ENCODE measurements at places on chromosomes 6 and 20.

DNA sequence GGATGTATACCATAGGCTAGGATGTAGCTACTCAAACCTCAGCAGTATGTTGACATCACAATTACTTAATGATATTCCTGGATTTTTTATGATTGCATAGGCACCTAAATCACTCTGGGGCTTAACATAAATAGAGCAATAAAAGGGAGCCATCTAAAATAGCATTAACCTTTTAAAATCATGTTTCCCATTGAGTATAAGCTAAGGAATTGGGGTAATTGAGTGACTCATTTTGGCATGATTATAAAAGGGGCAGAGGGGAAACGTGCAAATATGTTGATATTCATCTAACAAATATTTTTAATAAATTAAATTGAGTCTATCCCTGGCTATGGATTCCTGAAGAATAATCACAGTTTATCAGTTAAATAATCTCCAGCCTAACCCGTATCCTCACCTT lies 74.0 kb upstream of the ADGRF1 start:
- DNase-seq, result no peak

DNA sequence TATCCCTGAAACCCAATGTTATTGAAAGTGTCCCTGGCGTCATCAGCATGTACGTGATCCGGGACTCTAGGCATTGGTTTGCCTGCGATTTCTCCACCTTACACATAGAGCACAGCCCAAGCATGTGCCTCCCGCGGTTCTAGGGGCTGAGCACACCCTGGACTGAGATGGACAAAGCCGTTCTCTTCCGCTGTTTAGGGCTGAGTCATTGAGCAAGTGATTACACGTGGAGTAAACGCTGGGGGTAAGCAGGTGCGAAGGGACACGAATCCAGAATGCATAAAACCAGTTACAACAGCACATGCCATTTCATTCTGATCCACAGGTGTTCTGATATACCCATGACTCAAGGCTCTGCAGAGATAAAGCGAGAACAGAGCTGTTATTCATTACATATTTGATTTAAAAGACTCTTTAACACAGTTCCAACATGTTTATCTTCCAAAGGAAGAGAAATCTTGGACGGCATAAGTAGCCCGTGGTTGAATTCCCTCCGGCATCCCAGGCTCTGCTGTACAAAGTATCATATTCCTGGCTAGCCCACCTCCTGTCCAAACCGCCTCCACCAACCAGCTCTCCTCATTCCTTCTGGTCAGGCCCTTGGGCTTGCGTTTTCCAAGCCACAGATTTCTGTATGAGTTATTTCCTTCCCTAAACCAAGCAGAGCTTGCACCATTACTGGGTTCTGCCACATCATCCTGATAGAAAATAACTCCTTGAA lies 36.1 kb upstream of the THBS2 start:
- DNase-seq, result no peak

- DNase-seq, result no peak
Observed at GRCh38 chr6:126764104-126764503, 354.4 kb upstream of the RSPO3 start.

DNA sequence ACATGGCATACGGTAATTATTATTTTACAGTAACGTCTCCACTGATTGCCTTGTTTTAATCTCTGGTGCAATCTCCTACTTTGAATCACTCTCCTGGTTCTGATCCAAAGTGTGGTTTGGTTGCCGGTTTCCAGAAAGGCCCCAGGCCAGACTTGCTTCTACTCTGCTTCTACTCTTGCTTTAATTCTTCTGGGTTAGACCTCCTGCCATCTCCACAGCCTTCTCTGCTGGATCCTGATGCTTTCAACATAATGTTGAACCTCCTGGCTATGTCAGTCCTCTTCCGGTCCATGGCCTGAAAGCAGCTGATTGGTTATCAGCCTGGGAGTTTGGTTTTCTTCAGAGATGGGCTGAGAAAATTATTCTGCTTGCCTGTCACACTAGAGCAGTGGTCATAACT lies 266.5 kb upstream of the RIMS1 start:
- no peak for DNase-seq

GRCh38 chr6:121482004-121482693 lies 46.7 kb downstream of the GJA1 start:
- DNase-seq, result no peak

DNA sequence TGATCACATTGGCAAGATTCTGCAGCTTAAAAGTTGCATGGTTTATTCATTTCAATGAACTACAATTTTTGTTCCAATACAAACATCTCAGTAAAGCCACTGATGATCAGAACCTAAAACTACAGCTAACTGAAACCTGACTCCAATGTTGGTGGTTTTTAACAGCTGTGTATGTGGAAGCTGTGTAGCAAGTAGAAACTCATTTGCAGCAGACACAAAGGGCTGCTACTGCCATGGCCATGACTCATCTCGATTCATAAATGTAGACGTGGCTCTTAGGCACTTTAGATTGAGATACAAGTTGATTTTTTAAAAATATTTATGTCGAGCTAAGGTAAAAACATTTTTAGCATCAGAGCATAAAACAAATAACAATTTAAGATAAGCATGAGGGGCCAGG lies 19.5 kb upstream of the MAP3K4 start:
- DNase-seq, result no peak

DNA sequence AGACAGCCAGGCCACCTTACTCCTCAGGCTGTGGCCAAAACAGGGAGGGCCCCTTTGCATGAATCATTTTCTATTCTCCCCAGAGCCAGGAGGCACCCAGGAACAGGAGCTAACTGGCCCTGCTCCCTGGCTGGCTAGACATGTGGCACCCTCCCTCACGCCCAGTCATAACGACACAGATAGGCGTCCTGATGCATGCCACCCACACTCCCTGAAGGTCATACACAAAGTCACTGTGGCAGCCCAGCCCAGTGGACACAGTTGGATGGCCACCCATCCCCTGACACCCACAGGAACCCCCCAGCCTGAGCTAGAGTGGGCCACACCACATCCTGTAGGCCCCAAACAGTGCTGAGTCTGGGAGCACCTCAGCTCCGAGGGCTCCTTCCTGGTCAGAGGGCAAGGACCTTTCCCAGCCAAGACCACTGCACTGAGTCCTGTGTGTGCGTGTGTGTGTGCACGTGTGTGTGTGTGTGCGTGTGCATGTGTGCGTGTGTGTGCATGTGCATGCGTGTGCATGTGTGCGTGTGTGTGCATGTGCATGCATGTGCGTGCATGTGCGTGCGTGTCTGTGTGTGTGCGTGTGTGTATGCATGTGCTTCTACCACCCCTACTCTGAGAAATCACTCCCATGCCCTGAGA lies 21.6 kb downstream of the TFEB start:
- DNase-seq, result no peak

DNA sequence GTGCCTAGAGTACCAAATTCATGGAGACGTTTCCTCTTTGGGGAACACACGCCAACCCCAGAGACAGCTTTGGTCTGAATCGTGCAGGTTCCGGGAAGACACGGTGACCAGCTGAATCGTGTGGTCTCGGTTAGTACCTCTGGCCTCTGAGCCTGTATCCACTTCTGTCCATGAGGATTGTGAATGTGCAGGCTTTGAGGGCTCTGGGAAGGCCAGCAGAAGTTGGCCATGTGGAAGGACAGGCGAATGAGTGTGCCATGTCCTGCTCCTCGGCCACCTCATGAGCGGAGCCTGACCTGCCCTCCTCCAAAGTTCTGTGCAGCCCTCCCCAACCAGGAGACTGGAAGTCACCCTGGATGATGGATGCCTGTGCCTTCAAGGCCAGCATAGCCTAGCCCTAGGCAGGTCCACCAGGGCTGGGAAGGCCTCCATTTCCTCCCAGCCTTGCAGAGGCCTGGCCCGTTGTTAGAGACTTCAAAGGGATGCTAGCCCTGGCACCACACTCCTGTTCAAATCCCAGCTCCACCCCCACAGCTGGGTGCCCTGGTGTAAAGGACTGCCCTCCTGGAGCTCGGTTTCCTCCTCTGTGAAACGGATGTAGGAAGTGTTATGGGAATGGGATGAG lies 1.7 kb upstream of the TMEM74B start:
- no peak for DNase-seq

GRCh38 chr6:28809947-28810658 lies 113.7 kb downstream of the TRIM27 start:
- DNase-seq, result no peak

DNA sequence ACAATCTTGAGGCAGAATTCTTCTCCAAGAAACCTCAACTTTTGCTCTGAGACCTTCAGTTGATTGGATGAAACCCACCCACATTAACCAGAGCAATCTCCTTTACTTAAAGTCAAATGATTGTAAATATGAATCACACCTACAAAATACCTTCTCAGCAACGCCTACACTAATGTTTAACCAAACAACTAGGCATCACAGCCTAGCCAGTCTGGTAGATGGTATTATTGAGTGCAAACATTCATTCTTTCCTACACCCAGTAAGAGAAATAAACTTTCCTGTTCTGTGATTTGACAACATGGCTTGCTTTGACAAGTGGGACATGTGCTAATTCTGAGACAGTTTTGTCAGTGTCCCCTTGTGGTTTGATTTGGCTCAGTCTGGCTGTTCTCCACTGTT lies 252.2 kb downstream of the HACE1 start:
- no peak for DNase-seq

DNA sequence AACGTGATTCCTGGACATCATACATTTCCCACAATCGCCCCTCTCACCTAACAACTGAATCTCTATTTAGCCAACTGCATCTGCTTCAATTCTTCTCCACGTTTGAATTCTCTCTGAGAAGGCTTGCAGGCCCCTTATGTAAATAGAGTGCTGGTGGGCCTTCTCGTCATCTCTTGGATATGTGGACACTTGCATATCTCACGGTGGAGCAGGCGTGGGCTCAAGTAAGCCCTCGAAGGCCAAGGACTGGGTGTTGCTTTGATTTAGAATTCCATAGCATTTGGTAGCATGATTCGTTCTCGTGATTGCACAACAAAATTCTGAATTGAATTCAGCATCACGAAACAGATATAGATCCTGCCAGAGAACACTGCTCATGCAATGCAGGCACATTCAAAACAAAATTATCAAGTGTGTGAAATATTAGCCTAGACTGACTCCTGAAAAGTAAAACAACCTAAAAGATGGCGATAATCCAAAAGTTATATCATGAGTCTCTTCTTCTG lies 613.6 kb downstream of the TFAP2A start:
- DNase-seq, result no peak

DNA sequence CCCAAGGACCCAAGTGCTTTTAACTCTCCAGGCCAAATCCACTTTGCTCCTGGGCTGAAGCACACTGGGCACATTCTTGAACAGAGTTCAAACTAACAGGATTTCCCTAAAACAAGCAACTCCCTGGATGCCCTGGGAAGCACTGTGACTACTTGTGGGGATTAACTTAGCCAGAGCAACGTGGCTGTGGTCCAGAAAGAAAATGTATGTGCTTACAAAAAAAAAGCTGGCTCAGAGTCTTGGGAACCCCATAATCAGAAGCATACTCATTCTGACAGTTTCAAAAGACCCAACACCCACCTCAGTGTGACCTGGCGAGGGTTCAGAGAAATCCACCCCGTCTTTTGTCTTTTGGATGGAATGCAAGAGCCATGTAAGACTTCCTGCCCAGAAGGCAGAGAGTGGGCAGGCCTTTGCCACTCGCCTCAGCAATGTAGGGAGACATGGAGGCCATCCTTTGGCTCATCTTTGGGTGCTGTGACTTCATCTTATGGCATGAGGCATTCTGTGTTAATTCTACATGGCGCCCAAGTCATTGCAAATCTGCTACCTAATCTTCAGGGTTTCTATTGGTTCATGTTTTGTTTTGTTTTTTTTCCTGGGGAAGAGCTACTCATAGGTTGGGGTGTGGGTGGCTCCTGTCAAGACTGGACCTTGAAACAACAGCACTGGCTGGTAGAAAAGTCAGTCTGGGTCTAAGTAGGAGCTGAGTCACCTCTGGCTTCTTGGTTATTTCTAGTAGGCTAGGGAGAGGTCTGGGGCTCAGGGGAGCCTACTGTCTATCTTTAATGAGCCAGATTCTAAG lies 248.6 kb upstream of the SUPT3H start:
- DNase-seq, result no peak

DNA sequence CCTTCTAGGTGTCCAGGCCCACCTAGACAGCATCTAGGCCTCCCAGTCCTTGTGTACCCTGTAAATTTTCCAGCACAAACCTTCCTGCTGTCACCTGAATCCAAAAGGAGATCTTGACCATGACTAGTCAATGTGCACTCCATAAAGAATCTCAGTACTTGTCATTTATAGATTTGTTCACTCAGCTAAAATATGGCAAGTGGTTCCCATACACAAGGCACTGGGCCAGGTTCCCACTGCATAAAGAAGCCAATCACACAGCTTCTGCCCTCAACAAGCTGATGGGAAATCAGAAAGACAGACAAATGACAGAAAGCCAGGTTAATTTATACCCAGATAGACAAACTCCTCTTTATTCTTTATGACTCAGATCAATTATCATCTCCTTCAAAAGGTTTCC lies 526.8 kb downstream of the CD83 start:
- no peak for DNase-seq

DNA sequence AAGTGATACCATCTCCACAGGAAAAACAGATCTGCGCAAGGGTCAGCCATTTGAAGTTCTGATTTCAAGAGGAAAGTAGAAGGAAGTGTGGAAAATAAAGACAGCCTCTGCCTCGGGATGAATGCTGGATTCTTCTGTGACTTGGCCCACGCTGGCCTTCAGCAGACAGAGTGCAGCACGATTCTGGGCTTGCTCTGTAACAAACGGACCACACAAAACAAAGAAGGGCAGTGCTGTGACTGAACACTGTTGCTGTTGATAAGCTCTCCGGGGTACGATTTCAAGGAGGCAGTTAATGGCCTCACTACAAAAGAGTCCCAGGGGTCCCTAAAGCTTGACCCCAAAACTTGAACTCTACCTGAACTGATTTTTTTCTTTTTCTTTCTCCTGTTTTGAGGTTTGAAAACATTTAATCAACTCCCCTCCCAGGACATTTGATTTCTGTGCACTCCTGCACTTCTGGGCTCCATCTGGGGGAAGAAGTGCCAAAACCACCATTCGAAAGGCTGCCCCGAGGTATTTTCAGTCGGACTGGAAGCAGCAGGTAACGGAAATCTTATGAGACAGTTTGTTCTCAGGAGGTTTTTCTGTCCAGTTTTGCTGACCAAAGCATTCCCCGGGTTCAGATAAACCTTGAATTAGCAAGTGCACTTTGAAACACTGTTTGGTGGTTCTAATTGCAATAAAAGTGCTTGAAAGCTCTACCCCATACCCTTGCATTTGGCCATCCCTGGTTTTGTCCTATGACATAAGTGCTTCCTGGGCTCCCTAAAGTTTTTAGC lies 189.6 kb downstream of the MYLK4 start:
- DNase-seq, result no peak

DNA sequence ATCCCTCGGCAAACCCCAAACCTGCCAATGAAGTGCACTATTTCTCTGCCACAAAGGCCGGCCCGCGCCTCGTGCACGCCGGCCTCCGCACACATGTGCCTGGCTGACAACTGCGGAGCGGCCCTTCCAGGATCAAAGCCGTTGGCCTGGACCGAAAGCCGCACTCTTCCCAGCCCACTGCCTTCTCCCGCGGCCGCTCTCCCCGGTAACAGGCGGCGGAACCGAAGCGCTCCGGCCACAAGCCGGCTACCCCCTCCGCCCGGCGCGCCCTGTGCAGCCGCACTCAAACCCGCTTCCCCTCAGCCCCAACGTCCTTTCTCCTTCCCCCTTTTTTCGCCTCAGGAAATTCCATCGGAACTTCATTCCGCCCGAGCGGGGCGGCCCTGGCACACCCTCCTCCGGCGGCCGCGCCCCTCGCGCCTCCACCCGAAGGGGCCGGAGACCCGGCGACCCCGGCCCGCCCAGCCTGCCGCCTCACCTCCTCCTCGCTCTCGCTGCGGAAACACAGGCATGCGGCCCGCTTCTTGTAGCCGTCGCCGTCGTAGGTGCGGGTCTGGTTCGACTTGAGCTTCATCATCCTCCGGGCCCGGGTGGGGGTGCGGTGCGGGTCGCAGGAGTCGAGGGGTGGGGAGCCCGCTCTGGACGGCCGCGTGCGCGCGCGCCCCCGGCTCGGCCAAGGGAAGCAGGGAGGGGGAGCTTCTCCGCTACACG lies 528 bp downstream of the NUDT3 start:
- DNase-seq, result no peak
